Activated CD4-positive, alpha-beta T cell treated with anti-CD3 and anti-CD28 coated beads, Interleukin-2, amount 10 ng/mL, durations not matched to agents 24 days and 14 days (primary cell): ENCODE measurements at places on chromosomes 6 and 20. TPM values are rescaled to one million over a fixed set of nuclear protein-coding genes. Genes with fewer than 3 reads are reported as not detected.

DNA sequence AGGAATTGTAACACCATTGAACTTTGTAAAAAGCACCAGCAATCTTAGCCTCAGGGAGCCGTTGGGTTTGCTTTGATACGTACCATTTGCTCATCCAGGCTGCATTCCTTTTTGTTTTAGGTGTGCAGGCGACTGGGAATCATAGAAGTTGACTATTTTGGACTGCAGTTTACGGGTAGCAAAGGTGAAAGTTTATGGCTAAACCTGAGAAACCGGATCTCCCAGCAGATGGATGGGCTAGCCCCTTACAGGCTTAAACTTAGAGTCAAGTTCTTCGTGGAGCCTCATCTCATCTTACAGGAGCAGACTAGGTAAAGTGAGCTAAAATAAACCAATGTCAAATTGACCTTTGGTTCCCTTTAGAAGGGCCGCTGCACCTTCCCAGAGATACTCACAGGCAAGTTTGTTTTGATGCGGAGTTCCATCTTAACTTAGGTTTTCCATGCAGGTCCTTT lies 1.6 kb downstream of the MYLIP start:
- H3K27ac ChIP-seq: peak overlapping the region; percentile 87
- peaks cover 44% of the 10 kb centered on the region for H3K4me1 ChIP-seq
- DNase-seq: peak; percentile 72
- H3K27me3 ChIP-seq: peaks cover 12% of the 10 kb centered on the region
- peaks cover 33% of the 10 kb centered on the region for H3K36me3 ChIP-seq

GRCh38 chr20:43590036-43590391 lies 723 bp upstream of the IFT52 start:
- H3K4me3 ChIP-seq: peak overlapping the region; percentile 94
- peak; percentile 73 for DNase-seq
- H3K27me3 ChIP-seq: peaks cover 4% of the 10 kb centered on the region

GRCh38 chr6:135025175-135025574 lies 29.4 kb downstream of the HBS1L start:
- H3K27me3 ChIP-seq: no peaks in the 10 kb centered on the region
- peak overlapping the region; percentile 9 for H3K27ac ChIP-seq
- no peak for DNase-seq
- H3K4me3 ChIP-seq: no peak overlapping the region

- H3K4me3 ChIP-seq: no peak overlapping the region
- no peaks in the 10 kb centered on the region for H3K27me3 ChIP-seq
- H3K36me3 ChIP-seq: peaks cover 65% of the 10 kb centered on the region
- peak overlapping the region; percentile 23 for H3K27ac ChIP-seq
- peaks cover 50% of the 10 kb centered on the region for H3K4me1 ChIP-seq
- DNase-seq: no peak
Observed at GRCh38 chr20:56381501-56381900, 10.5 kb downstream of the AURKA start.

DNA sequence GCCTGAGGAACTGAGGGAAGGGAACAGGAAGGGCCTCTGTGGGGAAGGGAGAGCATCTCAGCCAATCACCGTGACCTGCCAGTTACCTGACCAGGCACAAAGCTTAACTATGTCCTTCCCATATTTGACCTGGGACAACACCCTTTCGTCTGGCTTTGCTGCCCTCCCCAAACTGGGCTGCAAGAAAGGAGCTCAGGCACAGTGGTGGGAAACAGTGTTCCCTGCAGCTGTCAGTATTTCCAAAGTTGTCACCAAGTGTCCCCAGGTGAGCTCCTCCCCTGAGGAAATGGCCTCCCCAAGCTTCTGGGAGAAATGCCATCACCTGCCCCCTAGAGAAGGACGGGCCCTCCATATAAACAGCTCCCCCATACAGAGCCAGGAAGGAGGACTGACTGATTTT lies 17.9 kb downstream of the NCR2 start:
- H3K27ac ChIP-seq: no peak overlapping the region
- peaks cover 4% of the 10 kb centered on the region for H3K36me3 ChIP-seq
- peaks cover 36% of the 10 kb centered on the region for H3K27me3 ChIP-seq
- no peak overlapping the region for H3K4me3 ChIP-seq
- no peak for DNase-seq

DNA sequence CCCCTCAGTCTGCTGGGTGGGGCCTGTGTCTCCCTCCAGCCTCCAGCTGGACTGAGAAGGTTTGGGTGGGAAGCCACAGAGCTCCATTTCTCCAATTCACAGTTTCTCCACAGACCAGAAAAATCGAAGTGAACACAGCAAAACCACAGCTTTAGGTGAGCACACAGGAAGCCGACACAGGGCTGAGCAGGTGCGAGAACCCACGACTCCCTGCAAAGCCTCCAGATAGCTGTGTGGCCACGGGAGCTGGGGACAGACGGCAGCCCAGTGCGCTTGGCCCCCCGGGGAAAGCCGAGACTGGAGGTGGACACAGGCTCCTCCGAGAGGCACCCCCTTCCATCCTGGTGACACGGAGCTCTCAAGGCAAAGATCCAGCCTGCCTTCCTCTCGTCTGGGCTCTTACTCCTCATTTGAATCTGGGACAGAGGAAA lies 29.0 kb upstream of the MPC1 start:
- H3K4me3 ChIP-seq: peak overlapping the region; percentile 62
- H3K36me3 ChIP-seq: peaks cover 14% of the 10 kb centered on the region
- peak overlapping the region; percentile 40 for H3K27ac ChIP-seq
- peak; percentile 76 for DNase-seq
- peaks cover 42% of the 10 kb centered on the region for H3K4me1 ChIP-seq

- H3K36me3 ChIP-seq: peaks cover 38% of the 10 kb centered on the region
- H3K27ac ChIP-seq: no peak overlapping the region
- DNase-seq: no peak
- H3K4me3 ChIP-seq: no peak overlapping the region
- H3K27me3 ChIP-seq: no peaks in the 10 kb centered on the region
Observed at GRCh38 chr6:52284131-52284459, 447 bp downstream of the MCM3 start.

DNA sequence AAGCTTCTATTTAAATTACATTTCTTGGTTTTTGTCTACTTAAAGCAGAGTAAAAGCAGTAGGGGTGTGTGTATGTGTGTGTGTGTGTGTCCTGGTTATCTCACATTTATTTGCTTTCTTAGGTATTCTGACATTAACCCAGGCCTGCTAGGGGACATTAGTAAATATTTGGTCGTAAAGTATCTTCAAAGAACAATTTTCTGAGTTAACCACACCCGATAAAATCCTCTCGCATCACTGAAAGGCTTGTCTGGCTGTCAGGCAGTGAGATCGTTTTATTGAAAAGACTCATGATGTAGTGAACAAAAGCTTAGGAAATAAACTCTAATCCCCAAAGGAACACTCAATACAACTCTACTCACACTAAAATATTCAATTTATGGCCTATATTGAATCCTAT lies 77.9 kb downstream of the ZNF217 start:
- DNase-seq: no peak
- no peak overlapping the region for H3K27ac ChIP-seq
- no peak overlapping the region for H3K4me3 ChIP-seq
- no peaks in the 10 kb centered on the region for H3K27me3 ChIP-seq
- H3K36me3 ChIP-seq: no peaks in the 10 kb centered on the region

The FITM2 gene
- 2.0 and 2.8 TPM in 2 replicates for total RNA-seq

- H3K27ac ChIP-seq: no peak overlapping the region
- no peak for DNase-seq
- no peak overlapping the region for H3K4me3 ChIP-seq
- H3K27me3 ChIP-seq: no peaks in the 10 kb centered on the region
Observed at GRCh38 chr6:150880336-150880735, 14.8 kb downstream of the MTHFD1L start.

DNA sequence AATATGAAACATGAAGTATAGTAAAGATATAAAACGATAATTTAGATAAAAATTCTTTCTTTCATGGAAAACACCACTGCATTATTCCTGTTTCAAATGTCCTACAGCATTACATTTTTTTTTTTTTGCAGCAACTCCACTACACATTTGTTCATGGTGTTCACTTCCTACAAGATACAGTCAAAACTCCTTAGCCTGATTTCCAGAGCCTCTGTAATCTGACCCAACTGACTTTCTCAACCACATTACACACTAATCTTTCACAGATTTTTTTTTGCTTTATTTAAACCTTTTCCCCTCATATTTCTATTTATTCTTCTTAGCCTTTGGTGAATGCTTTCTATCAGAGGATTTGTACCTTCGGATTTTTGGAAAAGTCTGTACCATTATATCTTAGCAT lies 176.5 kb upstream of the PDE7B start:
- peaks cover 41% of the 10 kb centered on the region for H3K36me3 ChIP-seq
- no peak for DNase-seq
- H3K27ac ChIP-seq: peak overlapping the region; percentile 74
- H3K27me3 ChIP-seq: no peaks in the 10 kb centered on the region
- H3K4me3 ChIP-seq: no peak overlapping the region

DNA sequence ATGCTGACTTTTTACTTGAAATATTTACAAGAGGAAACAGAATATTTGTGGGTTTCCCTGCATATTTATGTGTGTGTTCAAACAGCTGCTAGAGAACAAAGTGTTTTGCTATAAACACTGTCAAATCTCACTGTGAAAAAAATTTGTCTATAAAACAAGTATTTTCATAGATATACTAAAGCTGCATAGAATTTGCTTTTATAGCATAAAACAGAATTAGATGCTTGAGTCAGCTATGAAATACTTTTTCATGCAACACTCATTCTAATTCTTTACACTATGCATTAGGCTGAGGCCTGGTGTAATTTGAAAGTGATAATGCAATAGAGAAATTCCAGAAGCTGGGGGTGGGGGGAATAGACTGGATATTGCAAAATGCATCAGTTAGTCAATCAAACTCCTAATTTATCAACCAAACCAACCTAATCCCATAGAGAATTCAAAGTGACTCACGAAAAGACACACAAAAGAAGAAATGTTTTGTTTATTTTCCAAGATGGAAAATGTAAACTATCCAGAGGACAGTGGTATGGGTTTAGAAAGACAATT lies 148.2 kb downstream of the LAMA2 start:
- no peak overlapping the region for H3K27ac ChIP-seq
- no peak for DNase-seq
- H3K36me3 ChIP-seq: no peaks in the 10 kb centered on the region
- H3K4me1 ChIP-seq: no peaks in the 10 kb centered on the region

DNA sequence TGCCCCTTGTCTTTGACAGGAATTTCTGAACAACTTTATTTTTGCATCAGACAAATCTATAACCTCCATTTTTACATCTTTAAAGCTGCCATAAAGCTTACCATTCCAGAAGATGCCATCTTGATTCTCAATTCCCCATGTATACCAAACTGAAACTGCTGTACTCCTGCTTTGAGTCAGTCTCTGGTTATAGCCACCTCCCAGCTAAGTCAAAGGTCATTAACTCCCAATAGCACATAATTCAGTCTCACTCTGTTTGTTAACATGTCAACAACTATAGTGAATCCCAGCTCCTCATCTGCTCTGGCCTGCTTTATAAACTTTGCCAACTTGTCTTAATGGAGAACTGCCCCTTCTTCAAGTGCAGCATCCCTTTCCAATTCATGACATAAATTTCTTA lies 343.6 kb downstream of the FRK start:
- no peaks in the 10 kb centered on the region for H3K36me3 ChIP-seq
- no peaks in the 10 kb centered on the region for H3K27me3 ChIP-seq
- H3K27ac ChIP-seq: no peak overlapping the region
- H3K4me3 ChIP-seq: no peak overlapping the region
- DNase-seq: no peak

The DOK5 gene
- total RNA-seq: 37.1 and 38.4 TPM in 2 replicates

- H3K27ac ChIP-seq: peak overlapping the region; percentile 93
- peaks cover 3% of the 10 kb centered on the region for H3K36me3 ChIP-seq
- peak overlapping the region; percentile 92 for H3K4me3 ChIP-seq
- peaks cover 26% of the 10 kb centered on the region for H3K4me1 ChIP-seq
Observed at GRCh38 chr6:11092668-11093375, 812 bp upstream of the SMIM13 start.

DNA sequence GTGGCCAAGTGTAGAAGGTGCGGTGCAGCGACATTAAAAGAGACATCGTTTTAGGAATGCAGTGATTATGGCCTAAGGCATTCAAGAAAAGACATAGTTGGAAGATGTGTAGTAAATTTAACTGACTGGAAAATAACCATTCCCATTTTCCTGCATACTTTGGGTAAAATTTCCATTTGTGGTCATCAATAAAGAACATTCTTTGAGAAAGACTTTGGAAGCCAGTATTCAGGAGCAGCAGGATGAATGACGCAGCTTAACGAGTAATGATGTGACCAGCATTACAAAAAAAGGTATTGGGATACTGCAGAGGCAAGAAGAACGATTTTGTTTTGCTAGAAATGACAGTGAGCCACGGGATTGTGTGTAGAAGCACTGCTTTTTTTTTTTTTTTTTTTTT lies 7.0 kb upstream of the RWDD1 start:
- peaks cover 4% of the 10 kb centered on the region for H3K4me1 ChIP-seq
- no peaks in the 10 kb centered on the region for H3K36me3 ChIP-seq
- no peak overlapping the region for H3K4me3 ChIP-seq
- no peak overlapping the region for H3K27ac ChIP-seq
- DNase-seq: no peak

- H3K36me3 ChIP-seq: no peaks in the 10 kb centered on the region
- no peaks in the 10 kb centered on the region for H3K4me1 ChIP-seq
- H3K4me3 ChIP-seq: no peak overlapping the region
- peaks cover 11% of the 10 kb centered on the region for H3K27me3 ChIP-seq
- peak; percentile 78 for DNase-seq
- peak overlapping the region; percentile 54 for H3K27ac ChIP-seq
Observed at GRCh38 chr6:33607784-33608161, 13.3 kb upstream of the ITPR3 start.

DNA sequence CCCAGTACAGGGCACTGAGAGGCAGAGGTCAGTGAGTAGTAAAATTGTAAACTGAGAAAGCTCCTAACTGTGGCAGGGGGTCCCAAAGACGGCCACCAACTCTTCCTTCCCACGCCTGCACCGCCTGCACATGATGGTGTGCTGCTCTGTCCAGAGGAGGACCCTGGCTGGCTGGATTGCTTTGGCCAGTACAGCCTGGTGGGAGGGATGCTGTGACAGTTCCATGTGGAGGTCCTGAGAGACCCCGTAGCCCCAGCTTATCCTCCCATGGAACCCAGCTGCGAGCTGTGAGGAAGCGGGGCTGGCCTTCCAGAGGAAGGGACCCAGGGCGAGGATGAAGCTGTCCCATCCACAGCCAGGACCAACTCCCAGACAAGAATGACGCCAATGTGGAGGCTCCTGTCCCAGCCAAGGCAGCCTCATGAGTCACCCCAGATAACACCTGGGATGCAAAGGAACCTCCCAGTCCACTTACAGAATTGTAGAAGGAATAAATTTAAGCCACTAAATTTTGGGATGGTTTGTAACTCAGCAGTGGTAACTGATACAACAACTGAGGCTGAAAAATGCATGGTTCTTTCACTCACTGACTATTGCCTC lies 2.0 kb upstream of the ACSS1 start:
- peaks cover 45% of the 10 kb centered on the region for H3K27me3 ChIP-seq
- H3K36me3 ChIP-seq: peaks cover 6% of the 10 kb centered on the region
- peaks cover 22% of the 10 kb centered on the region for H3K4me1 ChIP-seq
- H3K27ac ChIP-seq: no peak overlapping the region
- no peak for DNase-seq

The DEFB119 gene
- total RNA-seq: not detected in 2 replicates

The SLC26A8 gene
- total RNA-seq: not detected in 2 replicates
